Fibroblast of lung (primary cell): ENCODE measurements at places on chromosomes 13 and 19. TPM values are rescaled to one million over a fixed set of nuclear protein-coding genes. Genes with fewer than 3 reads are reported as not detected.

DNA sequence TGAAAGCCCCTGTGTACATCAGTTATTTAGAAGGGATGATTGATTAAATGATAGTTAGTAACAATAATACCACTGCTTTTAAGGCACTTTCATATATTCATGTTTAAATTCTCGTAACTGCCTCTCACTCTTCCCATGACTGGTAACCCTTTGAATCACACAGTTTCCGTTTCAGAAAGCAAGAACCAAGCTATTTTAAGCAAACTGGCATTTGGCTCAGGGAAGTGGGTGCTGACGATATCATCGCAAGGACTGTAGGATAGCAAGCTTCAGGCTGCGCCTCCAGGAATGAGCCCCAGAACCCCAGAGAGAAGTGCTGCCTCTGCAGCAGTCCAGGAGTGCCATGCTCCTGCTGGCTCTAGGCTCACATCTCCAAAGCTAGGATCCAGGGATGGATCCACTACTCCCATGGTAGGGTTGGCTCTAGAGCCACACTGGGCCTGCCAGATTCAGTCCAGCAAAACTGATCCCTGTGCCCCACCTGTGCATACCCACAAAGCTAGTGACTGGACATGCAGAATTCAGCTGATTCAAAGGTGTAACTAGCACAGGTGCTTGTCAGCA lies 313.5 kb downstream of the SLC7A1 start:
- DNase-seq: no peak

DNA sequence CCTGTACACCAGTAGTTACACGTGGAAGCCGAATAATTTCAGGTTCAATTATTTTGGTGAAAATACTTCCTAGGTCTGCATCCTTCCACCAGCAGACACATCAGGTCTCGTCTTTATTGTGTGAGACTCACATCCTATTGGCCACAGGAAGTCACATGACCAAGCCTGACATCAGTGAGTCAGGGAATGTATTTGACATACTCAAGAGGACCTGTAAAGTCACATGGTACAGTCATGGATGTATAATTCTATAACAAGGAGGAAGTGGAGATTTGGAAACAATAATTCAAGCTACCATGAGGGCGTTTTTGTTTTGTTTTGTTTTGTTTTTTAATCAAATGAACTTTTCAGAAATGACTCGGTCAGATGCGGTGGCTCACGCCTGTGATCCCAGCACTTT lies 9.3 kb upstream of the HIF3A start:
- peak; percentile 22 for DNase-seq

DNA sequence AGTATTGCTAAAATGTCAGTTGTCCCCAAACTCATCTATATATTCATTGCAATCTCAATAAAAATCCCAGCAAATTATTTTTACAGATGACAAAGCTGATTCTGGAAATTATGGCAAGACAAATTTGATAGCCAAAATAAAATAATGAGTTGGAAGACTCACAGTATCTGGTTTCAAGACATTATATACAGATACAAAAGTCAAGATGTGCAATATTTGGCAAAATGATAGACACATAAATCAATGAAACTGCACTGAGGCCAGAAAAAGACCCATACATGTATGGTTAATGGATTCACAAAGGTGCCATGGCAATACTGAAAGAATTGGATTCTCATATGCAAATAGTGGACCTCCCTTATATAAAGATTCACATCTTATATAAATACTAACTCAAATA lies 24.2 kb downstream of the ZNF45 start:
- DNase-seq: no peak

DNA sequence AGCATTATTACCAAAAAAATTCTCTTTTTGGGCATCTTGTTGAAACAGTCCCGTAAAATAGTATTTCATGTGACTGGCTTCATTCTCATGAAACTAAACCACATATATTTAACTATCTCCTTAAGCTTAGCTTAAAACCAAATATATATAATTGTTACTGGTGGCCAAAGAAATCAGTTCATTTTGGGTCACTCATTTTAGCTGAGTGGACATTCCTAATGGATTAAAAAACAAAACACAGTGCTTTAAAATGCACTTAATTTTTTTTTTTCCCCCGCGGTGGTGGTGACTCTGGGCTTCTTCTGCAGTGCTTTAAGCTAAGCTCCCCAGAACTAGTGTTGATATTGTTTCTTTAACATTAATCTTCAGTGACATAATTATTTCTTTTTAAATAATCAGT lies 540.1 kb downstream of the GPC6 start:
- no peak for DNase-seq

NDUFA7 gene
- 19.3 and 33.7 TPM in 2 replicates for total RNA-seq

ZNF441 gene
- total RNA-seq: 11.8 and 21.1 TPM in 2 replicates

LPAR6 gene
- 4.9 and 7.6 TPM in 2 replicates for total RNA-seq

NLRP9 gene
- not detected in 2 replicates for total RNA-seq

KLK11 gene
- not detected in 2 replicates for total RNA-seq
